ENCODE measurements at places on chromosomes 1 and 21.

GRCh38 chr1:169849346-169850022, 44.2 kb downstream of the SCYL3 start:
- no peak for DNase-seq

- DNase-seq, result no peak
Measured at GRCh38 chr1:54506594-54506993, 41.4 kb upstream of the ACOT11 start.

- no peak for DNase-seq
Measured at GRCh38 chr1:193131266-193131860, 9.5 kb downstream of the CDC73 start.

- DNase-seq, result no peak
Measured at GRCh38 chr1:231849981-231850380, 223.4 kb downstream of the DISC1 start.

- DNase-seq, result no peak
Measured at GRCh38 chr1:183711741-183712361, 58.7 kb upstream of the APOBEC4 start.

DNA sequence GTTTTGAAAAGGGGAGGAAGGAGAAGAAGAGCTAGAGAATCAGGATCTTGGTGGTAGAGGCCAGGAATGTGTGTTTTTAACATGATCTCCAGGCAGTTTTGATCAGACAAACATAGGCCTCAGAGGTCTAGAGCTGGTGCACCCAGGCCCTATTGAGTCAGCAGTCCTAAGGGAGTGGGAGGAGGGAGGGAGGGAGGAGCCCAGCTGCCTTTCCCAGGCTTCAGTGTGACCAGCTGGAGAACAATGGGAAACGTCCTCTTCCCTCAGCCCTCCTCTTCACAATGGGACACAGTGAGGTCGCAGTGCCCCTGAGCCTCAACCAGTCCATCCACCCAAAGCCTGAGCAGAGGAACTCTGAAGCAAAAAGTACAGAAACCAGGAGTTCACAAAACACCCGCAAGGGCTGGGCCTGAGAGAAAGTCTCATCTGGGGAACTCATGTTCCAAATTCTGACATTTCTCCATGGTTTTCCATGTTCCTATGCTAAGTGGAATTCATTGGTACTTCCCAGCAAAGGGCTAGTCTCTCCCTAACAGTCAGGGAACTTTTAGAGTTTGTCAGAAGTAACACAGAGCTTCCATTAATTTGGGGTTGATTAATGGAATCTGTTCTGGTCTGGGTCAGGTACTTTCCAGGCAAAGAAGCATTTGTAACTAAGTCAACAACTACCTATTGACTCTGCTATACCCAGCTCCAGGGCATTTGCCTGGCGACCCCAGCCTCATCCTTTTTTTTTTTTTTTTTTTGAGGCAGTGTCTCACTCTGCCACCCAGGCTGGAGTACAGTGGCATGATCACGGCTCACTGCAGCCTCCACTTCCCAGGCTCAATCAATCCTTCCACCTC, 37.5 kb downstream of the ELAPOR1 start:
- no peak for DNase-seq

- no peak for DNase-seq
Measured at GRCh38 chr1:19317126-19317910, 5.2 kb downstream of the SLC66A1 start.

- no peak for DNase-seq
Measured at GRCh38 chr1:62962901-62963776, 179.2 kb downstream of the ATG4C start.

DNA sequence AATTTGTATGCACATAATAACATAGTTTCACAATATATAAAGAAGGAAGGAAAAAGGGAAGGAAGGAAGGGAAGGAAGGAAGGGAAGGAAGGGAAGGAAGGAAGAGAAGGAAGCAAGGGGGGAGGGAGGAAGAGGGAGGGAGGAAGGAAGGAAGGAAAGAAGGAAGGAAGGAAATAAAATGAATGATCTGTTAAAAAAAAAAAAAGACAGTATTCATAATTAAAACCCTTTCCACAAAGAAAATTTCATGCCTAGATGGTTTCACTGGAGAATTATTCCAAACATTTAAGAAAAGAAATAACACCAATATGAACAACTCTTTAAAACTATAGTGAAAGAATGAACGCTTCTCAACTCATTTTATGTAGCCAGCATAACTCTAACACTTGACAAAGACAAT, 44.8 kb downstream of the CDKN2C start:
- DNase-seq, result no peak

GRCh38 chr1:64043976-64044375, 159.4 kb upstream of the UBE2U start:
- DNase-seq, result no peak

GRCh38 chr1:161171696-161172095, 5.5 kb downstream of the PPOX start:
- DNase-seq, result no peak

- no peak for DNase-seq
Measured at GRCh38 chr1:87678266-87678665, 349.6 kb downstream of the LMO4 start.

- DNase-seq, result no peak
Measured at GRCh38 chr1:35923791-35924221, 7.1 kb upstream of the AGO3 start.

DNA sequence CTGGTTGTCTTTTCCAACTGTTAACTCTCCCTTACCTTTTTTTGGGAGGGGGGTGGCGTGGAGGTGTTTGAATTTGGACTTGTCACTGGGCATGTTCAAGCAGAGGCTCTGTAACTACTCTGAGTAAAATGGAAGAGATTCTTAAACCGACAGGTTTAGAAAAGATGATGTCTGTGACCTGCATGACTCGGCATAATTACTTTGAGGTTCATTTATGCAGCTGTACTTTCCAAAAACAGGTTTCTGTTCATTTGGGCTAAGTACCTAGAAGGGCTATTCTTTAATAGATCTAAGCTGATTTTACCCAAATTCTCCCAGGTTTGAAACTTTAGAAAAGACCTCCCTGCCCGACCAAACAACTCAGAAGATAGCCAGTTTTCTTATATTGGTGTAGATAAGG, 80.3 kb downstream of the SLC35A3 start:
- no peak for DNase-seq

DNA sequence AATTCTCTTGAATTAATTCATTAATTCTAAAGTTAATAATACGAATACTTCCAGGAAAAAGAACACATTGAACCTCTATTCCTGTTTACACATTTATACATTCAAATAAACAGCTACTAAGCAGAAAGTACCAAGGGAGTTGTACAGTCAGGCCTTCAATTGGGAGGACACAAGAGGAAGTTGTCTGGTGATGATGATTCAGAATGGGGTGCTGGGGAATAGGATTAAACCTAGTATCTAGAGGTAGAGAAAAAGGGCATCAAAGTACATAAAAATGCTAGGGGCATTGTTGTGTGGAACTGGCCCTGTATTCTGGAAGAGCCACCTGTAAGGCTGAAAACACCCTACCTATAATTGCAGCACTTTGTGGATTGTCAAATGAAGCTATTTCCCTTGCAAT, 71.7 kb upstream of the MROH9 start:
- no peak for DNase-seq

GRCh38 chr1:74714429-74715235, 18.2 kb downstream of the CRYZ start:
- DNase-seq, result no peak

DNA sequence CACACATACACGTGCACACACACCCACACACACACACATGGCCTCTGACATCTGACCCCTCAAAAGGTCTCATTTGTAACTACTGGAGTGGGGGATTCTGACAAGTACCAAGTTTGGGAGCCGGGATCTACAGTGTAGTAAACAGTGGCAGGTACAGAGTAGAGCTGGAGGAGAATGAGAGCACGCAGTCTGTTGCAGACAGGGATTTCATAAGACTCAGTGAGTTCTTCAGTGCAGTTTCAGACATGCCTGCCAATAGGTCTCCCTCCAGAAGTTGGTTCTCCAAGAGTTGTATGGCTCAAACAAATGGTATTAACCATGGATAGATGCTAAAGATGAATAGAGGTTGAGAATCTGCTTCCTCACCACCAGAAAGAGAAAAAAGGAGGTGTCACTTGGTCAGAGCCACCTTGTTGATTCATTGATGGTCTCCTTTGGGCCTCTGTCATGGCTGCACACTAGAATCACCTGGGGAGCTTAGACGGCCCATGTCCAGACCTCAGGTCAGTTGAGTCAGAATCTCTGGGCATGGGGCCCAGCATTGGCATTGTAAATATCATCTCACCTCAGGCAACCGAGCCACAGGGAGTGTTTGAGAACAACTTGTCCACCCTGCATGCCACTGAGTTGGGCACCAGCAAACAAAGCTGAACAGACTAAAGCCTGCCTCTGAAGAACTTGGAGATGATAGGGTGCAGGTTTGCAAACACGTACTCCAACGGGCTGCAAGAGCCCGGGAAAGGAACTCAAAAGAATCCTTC, 122.1 kb downstream of the EDEM3 start:
- DNase-seq, result no peak

- DNase-seq, result no peak
Measured at GRCh38 chr1:234330843-234331215, 42.4 kb upstream of the COA6 start.

- DNase-seq, result no peak
Measured at GRCh38 chr1:182413486-182413885, 13.0 kb upstream of the TEDDM1 start.

DNA sequence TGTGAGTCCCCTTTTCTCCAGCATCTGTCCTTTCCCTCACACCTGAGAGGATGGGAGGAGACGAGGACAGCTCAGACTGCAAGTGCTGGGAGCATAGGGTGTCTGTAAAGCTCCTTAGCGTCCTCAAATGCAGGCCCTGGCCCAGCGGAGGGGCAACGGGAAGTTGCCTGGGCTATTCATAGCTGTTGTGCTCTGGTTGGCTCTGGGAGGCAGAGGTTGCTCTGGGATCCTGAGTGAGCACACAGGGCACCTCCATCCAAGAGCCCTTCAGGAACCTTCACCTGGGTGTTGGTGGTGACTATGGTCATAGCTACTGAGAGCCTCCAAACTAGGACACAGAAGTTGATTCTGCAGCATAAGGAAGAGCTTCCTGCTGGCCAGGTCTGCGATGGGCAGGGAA, 2.6 kb downstream of the PADI1 start:
- no peak for DNase-seq

DNA sequence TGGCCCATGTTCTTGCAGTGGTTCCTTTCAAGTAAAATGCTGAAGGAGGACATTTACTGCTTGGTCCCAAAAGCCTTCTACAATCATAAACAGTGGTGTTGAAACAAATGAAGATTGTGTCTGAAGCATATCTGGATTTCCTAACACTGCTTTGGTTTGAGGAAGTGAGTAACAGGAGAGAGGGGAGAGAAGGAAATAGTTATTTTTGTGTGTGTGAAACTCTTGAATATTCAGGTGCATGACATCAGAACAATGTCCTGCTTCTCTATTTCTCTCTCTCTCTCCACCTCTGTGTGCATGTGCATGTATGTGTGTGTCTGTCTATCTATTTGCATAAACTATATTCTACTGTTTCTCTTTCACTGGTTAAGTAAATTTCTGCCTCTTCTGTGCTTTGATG, 61.4 kb upstream of the TNFSF18 start:
- DNase-seq, result no peak

DNA sequence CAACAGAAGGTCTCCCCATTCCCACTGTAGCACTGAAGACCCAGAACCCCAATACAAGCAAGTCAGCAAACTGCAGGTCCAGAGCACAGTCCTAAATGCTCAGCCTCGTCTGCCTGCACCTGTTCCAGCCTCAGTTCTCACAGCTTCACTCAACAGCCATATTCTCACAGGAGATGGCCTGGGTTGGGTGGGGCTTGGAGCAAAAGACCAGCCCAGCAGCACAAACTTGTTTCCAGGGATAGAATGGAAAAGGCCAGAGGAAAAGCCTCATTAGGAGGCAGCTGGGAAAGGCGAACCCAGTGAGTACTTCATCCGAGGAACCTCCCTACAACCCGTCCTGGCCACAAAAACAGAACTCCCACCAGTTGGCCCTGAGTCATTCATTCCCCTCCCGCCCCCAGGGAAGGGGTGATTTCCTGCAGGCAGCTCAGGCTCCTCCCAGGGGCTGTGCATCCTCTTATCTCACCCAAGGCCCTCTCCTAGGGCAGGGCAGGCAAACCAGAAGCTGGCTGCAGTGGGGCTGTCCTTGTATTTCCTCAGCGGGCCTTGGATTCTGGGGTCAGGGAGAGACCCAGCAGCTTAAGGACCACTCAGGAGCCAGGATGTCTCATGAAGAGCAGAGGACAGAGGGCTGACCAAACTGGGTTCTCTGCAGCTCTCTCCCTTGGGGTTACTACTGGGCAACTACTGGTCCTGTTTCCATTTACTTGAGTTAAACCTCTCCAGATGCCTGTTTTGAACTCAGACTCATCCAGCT, 7.4 kb upstream of the MPL start:
- DNase-seq, result no peak

DNA sequence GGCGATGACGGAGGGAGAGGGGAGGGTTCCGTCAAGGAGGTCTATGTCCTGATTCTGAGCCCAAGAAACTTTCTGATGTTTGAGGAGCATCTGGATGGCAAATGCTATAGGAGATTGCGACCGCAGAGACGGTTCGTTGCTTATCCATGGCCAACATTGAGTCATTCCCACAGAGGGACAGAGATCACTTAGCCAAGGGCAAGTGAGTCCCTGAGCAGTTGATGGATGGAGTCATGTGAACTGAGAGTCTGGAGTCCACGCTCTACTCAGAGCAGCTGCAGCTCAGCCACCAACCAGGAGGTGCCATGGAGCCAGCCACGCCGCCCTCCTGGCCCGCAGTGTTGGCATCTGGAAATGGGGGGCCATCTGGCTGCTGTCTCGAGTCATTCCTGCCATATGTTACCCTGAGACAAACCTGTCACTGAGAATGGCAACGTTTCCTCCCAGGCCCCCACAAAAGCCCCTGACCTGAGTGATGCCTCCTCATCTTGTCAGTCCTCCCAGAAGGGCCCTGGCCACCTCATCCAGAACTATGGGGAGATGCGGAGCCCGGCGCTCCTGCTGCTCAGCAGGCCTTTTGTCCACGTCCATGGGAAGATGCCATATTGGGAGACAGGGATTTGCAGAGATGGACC, 58.6 kb downstream of the ATP5PO start:
- DNase-seq, result no peak

DNA sequence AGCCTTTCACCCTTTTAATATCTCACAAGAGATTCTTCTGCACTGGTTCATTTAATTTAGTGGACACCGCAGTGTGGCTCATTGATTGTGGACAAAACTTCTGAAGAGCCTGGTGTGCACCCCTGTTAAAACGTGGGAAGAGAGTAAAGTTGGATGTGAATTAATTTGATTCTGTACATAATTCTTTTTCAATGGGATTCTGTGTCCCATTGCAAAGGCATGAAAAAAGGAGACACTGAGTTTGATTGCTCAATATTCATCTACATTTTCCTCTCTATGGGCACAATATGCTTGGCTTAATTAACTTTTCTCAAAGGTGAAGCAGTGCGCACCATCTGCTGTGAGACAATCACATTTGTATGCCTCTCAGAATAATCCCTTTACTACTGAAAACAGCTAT, 95.1 kb downstream of the BARHL2 start:
- DNase-seq, result no peak

DNA sequence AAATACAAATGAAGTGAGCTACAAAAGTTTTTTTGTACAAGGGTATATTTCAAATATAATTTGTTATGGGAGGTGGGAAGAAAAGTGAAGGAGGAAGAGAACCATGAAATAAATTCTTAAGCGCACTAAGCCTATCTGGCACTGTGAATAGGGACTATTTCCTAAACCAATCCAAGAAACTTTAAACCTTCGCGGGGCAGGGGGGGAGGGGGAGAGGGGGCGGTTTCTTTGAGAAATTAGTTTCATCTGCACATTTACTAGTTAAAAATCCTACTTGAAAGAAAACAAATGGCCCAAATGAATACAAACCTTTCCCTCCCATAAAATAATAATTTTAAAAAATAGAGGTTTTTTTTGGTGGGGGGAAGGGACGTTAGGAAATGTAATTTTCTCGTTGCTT, 364 bp downstream of the GOLPH3L start:
- DNase-seq, result no peak

GRCh38 chr1:242004751-242005495, 6.0 kb upstream of the MAP1LC3C start:
- DNase-seq, result no peak

All from effector CD4-positive, alpha-beta T cell (primary cell).